ENCODE measurements at places on chromosomes 6 and 20.

DNA sequence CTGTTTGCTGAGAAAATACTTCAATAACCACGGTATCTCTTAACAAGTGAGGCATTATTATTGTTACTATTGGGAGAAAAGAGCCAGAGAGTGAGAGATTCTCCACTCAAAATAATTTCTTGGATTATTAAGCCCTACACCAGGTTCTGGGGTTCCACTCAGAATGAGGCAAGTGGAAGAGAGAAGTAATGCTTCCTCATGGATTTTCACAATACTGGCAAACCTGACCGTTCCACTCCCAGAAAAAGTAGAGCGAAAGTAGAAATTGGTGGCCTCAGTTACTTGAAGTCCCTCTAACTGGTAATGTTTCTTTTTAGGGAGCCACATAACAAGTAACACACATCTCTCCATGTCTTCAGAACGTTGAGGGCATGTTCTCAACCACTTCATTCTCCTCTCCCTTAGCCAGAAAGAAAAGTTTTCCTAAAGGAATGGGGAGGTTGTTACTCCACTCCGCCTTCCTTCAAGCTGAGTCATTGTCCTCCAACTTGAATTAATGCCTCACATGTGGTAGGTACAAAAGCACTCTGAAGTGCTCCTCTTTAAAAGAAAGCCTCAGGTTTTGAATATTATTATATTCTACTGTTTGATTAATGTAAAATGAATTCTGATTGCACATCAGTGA is 1.9 kb downstream of the BAG2 start:
- peak; percentile 42 for DNase-seq

DNA sequence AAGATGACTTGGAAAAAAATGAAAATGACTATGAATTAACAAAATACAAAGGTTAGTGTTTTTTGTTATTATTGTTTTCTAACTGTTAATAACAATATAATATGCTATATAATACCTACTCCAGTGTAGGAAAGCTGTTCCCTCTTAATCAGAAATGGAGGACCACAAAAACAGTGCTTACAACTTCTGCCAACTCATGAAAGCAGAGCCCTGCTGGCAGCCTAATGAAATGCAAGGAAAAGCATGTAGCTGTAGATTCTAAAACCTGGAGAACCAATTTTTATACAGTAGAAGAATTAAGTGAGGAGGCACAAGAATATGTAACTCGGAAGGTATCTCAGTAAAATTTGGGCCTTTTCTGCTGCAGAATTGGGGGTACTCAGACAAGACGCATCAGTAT is 29.4 kb downstream of the PHIP start:
- peak; percentile 42 for DNase-seq

DNA sequence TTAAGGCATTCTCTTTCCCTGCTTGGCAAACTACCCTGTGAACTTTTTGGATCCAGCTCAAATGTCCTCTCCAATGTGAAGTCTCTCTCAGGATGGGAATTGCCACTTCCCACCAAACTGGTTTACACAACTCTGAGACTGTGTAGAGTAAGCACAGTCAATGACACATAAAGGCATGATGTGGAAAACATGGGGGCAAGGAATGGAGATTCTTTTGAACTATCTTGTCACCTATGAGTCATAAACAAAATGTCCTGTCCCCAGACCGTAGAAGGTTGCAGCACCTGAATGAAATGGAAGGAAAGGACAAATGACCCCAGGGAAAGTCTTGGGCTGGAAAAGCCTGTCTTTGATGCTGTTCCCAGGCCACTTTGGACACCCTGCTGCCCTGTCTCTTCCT is 11.0 kb upstream of the KIF13A start:
- DNase-seq, result no peak

DNA sequence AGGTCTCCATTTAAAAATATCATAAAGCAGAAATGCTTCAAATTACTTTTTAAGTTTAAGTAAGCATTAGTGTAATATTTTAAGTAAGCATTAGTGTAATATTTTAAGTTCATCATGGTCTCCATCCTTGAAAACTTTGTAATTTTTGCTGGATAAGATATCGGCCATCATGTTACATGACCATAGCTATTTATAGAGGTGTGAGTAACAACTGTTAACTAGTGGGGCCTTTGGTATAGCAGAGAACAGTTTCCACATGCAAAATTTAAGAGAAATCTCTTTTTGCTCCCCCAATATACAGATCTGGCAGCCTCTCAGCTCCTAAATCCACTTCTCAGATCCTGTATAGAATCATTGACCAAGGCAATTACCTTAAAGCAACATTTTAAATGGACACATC is 468 bp downstream of the TRDN start:
- no peak for DNase-seq

All from HAP-1 (cell line).